HT1080 (cell line): ENCODE measurements at places on chromosomes 2 and 18.
A peak's percentile ranks its signal among the peaks of the same experiment; 100 is the strongest.

DNA sequence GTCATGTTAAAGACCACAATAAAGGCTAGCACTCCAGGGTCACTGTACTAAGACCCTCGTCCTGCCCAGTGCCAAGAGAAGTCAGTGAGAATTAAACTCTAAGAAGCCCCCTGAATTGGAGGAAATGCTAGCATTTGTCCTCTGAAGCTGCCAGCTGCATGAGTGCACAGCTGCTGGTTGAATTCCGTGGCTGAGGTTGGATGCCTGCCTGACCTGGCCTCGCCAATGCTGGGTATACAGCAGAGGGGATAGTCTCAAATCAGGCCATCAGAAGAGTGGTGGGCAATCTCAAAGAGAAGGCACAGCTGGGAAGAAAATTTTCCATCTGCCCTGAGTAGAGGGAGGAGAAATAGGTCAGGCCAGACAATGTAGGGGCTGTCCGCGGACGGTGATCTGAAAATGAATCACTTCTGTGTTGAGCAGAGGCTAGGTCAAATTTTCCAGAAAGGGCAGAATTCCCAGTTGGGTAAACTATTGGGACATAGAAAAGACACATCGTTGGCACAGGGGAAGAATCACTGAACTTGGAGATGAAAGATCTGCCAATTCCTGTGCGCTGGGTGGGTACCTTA is 110.5 kb upstream of the AGAP1 start:
- no peak for DNase-seq

DNA sequence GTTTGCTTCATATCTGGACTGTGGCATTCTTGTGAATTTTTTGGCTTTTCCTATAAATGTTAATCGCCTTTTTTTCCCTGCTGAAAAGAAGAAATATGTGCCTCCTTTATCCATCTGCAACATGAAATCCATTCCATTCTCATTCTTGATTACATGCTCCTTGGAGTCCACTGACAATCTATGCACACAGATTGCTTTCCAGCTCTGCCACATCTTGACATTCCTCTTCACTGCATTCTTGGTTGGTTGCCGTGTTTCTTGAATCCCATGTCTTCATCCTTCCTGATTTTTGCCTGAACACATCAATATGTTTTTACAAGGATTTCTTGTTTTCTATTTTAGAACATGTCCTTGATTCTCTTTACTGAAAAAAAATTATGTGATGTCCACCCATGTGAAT is 26.7 kb upstream of the BIRC6 start:
- no peak for DNase-seq

DNA sequence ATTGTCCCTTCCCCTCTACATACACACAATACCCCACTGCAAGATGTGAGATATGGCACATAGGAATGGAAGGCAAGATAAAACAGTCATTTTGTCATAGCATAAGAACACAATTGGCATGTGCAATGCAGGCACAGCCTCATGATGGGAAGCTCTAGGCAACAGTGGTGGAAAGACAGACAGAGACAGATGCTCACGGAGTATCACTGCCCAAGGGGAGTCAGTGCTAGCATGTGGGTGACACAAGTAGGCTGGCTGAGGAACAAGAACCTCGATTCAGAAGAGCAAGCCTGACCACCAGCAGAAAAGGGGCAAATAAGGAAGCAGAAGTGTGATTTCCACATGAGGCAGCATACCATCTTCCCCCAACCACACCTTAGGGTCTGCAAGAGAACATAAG is 323.6 kb downstream of the PAX3 start:
- DNase-seq, result no peak

DNA sequence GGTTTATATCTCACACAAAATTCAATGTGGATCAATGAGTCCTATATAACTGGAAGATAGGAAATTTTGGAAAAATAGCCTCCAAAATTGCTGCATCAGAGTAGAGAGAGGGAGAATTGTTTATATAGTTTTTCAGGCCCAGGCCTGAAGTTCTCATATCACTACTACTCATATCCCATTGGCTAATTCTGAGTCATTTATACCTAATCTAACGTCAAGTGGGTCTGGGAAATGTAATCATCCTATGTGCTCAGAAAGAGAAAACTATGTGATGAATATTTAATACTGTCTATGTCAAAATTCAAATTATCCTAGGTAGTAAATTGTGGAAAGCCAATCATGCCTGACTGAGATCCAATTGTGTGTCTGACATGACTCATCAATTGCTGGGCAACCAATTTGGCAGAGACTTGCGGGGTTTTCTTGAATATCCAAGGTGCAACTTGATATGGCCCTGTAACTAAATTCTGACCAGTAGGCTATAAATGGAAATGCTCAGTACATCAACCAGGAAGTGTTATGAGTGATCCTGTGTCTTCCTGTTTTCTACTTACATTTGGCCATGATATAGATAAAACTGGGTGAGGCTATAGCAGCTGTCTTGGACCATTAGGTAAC is 744.4 kb downstream of the KCNJ3 start:
- DNase-seq, result peak; percentile 92

GRCh38 chr2:124323321-124323720 is 298.2 kb downstream of the CNTNAP5 start:
- DNase-seq, result peak; percentile 42

DNA sequence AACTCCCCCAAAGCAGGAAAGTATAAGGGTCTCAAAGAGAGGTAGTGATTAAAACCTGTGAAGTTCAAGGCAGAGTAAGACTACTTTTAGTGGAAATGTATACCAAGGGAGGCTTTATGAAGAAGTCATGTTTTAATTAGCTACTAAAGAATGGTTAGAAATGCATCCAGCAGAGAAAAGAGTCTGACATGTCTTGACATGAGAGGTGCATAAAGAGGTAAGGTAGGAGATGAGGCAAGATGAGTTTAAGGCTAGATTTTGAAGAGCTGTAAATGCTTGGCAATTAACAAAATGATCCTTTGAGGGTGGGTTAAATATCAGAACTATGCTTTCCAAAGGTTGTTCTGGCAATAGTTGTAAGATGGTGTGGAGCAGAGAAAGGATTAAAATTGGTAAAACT is 88.7 kb upstream of the WDSUB1 start:
- no peak for DNase-seq

- no peak for DNase-seq
Observed at GRCh38 chr2:112709703-112710102, 11.1 kb upstream of the NT5DC4 start.

GRCh38 chr18:55488473-55488872 is 99.5 kb downstream of the TCF4 start:
- no peak for DNase-seq

- peak; percentile 97 for DNase-seq
Observed at GRCh38 chr2:172449911-172450550, 22.6 kb downstream of the ITGA6 start.

GRCh38 chr2:72887032-72887739 is at the start of gene SPR:
Gene SPR, plus strand, starts transcription at chr2:72887408. Its CDS starts 25 bp downstream, at chr2:72887433.
- peak; percentile 65 for DNase-seq

DNA sequence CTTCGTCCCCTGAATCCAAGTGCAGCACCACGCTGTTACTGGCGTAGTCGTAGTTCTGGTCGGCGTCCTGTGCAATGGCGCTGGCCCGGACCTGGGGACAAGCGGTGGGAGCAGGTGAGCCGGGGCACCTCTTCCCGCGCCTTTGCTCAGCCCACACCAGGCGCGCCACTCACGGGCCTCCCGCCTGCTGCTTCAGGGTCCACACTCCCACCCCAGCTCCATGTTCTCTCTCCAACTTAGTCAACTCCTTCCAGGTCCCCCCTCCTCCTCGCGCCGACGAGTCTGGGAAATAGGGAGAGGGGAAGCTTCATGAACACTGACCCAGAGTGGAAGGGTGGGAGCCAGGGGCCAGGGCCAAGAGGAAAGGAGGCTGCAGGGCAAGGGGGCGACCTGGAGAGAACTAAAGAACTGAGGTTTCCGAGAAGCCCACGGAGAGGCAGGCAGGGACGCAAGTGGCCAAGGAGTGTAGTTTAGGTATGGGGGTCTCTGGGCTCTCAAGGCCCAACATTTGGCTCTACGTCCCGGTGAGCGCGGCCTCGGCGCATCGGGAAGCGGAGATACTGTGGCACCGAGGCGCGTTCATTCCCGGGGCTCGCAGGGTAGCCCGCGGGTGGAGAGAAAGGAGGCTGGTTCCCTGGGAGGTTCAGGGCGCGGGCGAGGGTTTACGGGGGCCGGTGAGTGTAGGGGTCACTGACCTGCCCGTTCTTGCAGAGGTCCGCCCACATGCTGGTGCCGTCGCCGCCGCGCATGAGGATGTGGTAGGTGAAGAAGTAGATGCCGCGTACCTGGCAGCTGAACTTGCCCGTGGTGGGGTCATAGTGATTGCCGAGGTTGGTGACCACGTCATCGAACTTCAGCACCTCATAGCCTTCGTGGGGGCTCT is 1.4 kb downstream of the C1QL2 start:
- DNase-seq, result no peak

- no peak for DNase-seq
Observed at GRCh38 chr18:42925036-42925435, 190.4 kb downstream of the RIT2 start.

DNA sequence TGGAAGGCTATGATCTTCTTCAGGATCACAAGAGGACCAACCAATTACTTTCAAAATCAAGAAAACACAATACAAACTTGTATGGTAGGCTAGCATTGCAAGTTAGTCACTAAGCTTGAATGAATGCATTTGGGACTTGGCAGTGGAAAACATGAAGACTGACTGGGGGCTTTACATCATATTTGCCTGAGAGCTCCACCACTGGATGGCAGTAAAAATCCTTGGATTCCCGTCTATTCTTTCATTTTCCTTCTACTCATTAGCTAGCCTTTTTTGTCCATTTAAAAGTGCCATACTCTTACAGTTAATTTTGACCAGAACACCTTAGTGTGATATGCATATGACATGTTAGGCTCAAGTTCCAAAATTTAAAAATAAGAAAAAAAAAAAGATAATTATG is 63.5 kb upstream of the RASGRP3 start:
- DNase-seq, result peak; percentile 68

DNA sequence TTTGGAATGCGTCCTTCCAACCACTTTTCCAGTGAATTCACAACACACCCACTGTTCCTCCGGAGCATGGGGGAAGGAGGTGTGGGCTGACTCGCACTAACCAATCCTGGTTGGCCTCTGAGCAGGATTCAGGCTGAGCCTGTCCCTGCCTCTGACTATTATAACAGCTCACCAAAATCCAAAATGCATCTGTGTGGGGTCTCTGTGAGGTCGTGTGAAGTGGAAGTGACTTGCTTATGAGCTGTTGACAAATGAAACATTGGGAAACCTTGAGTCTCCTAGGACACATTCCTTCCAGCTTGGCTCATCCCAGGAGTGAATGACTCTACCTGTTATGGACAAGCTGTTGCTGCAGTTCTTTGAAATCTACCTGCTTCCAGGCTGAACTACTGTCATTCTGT is 1.5 kb downstream of the CIDEA start:
- peak; percentile 91 for DNase-seq

GRCh38 chr2:23327887-23328286 is 57.1 kb upstream of the KLHL29 start:
- no peak for DNase-seq

DNA sequence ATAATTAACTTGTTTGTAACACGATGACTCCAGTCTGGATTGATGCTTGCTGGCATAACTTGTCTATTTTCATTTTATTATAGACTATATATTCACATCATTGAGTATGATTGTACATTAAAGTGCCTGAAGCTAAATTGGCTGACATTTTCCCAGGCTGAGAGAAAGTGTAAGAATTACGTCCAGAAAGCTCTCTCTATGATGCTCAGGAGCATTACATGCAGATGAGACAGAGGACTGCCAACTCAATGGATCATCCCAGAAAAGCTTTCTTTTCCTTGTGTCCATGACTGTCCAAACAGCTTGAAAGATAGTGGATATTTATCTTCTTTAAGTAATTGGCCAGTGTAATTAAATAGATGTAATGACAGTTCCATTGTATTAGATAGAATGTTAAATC is 1372.2 kb upstream of the TMEFF2 start:
- DNase-seq, result no peak

GRCh38 chr2:220847589-220847988 is 724.5 kb downstream of the EPHA4 start:
- DNase-seq, result peak; percentile 88

GRCh38 chr2:195879153-195879552 is 189.5 kb downstream of the DNAH7 start:
- DNase-seq, result no peak

- DNase-seq, result no peak
Observed at GRCh38 chr2:187493180-187493579, 45.1 kb upstream of the CALCRL start.

DNA sequence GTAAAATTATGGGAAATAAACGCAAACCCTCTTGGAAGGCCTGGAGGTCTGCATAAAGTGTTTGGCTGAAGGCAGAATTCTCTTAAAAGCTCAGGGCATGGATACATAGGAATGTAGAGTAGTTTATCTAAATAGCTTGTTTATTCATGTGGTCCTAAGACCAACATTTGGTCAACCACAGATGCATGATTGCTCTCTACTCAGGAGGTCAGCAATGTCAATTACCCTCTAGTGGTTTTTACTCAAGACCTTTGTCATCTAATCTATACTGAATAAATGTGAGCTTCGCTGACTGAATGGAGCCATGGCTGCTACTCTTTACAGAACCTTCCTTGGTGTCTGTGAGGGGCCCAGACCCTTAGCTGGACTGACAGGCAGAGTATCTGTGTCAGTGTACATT is 139.8 kb downstream of the ATL2 start:
- DNase-seq, result no peak

- DNase-seq, result no peak
Observed at GRCh38 chr2:201969938-201970785, 63.5 kb upstream of the FZD7 start.

GRCh38 chr2:9832586-9832985 is 10.7 kb upstream of the TAF1B start:
- peak; percentile 23 for DNase-seq

- peak; percentile 26 for DNase-seq
Observed at GRCh38 chr2:15031745-15032240, 399.3 kb downstream of the LRATD1 start.

GRCh38 chr2:131026919-131027318 is 66.3 kb downstream of the FAM168B start:
- DNase-seq, result no peak

DNA sequence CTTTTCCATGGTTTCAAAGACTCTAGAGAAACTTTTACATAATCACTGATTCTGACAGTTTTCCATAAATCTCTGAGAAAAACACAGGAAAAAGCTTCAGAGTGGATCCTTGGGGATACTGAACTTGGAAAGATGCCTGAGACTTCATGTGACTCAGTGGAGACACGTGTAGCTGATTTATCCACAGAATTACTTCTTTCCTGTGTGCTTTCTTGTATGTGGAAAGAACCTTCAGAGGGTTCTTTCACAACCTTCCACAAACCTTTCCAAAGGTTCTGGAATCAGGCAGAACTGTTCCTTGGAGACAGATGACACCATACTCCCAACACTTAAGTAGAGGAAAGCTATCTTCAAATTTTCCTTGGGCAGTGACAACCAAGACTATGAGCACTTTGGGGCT is 207.2 kb downstream of the RND3 start:
- peak; percentile 21 for DNase-seq

DNA sequence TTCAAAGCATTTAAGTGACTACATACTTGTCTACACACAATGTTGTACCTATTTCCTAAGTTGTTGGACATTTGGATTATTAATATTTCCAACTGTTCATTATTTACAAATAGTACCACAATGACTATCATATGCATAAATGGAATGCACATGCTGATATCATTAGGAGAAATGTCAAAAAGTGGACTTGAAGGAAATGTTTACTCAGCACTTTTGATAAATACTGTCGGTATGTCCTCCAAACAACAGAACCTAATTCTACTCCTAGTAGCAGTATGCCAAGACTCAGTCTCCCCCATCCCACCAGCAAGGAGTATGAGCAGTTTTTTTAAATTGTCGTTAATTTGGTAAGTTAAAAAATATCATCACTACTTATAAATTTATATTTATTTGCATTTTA is 116.8 kb downstream of the L3MBTL4 start:
- DNase-seq, result no peak
